Activated CD4-positive, alpha-beta T cell treated with anti-CD3 and anti-CD28 coated beads for 24 hours (primary cell): ENCODE measurements at places on chromosomes 1 and 21.

DNA sequence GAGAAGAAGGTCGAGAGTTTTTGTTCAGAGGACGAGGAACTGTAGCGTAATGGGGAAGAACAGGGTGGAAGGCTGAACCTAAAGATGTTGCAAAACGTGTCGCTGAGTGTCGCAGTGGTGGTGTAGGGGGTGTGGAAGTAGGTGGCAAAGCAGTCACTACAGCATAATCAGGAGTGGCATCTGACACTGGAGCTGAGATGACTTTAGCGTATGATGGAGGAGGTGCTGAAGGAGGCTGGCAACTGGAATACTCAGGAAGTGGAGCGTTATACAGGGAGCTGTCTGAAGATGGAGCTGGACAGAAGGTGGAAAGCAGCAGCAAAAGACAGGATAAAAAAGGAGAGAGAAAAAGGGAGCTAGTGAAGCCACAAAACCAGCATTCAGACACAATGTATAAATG, 89.9 kb upstream of the LBR start:
- DNase-seq = no peak

DNA sequence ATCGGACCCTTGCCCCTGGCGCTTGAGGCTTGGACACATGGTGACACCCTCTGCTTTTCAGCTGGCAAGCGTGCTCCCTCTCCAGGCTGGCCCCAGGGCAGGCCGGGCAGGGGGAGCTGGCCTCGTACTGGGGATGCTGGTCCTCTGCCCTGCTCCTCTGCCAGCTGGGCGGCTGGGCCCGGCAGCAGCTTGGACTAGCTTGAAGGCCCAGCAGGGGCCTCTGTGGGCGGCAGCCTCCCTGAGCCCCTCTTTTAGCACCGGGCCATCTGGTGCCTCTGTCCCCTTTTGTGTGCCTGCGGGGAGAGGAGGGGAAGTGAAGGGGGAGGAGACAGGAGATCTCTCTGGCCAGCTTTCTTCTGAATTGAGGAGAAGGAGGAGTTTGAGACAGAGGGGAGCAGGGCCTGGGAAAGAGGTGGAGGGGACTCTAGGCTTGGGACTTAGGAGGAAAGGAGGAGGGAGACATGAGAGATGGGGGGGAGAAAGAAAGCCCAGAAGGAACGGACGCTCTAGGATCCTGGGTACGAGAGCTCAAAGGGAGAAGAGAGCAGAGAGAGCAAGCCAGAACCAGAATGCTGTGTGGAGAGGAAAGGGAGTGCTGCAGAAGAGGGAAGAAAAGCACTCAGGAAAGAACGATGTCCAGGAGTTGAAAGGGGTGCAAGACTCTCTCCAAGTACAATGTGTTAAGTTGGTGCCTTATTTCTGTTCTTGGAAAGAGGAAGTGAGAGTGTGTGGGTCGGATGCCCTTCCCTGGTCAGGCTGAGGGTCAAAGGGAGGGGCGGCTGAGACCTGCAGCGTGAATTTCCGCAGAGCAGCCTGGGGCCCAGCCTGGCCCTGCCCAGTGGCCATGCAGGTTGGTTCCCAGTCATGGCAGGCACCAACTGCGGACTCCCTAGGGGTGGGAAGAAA, 40.3 kb downstream of the IER5 start:
- no peak for DNase-seq

DNA sequence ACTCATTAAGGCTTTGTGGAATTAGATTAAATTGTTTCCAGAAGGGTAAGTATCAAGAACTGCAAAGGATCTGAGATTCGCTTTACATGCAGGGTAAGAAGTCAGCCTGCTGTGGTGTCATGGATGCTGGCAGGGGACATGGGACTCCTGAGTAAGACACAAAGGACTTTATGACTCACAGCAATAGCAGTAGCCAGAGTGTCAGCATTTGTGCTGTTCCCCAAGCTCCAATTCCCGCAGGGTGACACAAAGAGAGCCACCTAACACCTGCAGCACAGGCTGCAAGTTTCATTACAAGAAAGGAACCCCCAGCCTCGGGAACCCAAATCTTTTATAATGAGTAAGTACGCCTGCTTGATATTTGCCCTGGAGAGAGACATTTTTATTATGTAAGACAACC, 298.1 kb upstream of the POU3F1 start:
- DNase-seq = no peak

GRCh38 chr1:17338706-17339493, 30.9 kb downstream of the PADI4 start:
- DNase-seq = no peak
